ENCODE measurements at places on chromosomes 12 and 14. TPM values are rescaled to one million over a fixed set of nuclear protein-coding genes. Genes with fewer than 3 reads are reported as not detected.

- H3K27me3 ChIP-seq = no peaks in the 10 kb centered on the region
- peaks cover 44% of the 10 kb centered on the region for H3K36me3 ChIP-seq
- H3K4me1 ChIP-seq = no peaks in the 10 kb centered on the region
Observed at GRCh38 chr14:77707355-77707723, 484 bp downstream of the ALKBH1 start.

GRCh38 chr12:9634177-9634803 is 26.6 kb upstream of the KLRB1 start:
- no peak overlapping the region for H3K4me3 ChIP-seq
- H3K27me3 ChIP-seq = no peaks in the 10 kb centered on the region
- no peak for DNase-seq
- no peak overlapping the region for H3K27ac ChIP-seq
- H3K4me1 ChIP-seq = no peaks in the 10 kb centered on the region

The GLI1 gene
- total RNA-seq = 25.8 TPM

The SLC7A8 gene
- total RNA-seq = 77.9 TPM

DNA sequence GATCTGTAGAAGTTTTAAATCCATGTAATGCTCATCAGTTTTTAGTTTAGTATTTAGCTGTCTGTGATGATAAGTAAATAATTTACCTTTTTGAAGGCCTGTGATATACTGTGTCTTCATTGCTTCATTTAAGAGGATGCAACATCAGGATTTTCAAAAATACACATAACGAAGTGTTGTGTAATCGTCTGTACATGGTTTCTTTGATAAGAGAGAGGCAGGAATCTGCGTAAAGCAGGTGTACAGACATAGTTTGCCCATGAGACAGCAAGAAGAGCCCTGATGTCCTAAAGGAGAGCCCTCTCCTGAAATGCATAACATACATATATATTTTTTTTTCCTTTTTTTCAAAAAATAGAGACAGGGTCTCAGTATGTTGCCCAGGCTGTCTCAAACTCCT is 44.8 kb downstream of the RASSF3 start:
- H3K27ac ChIP-seq = no peak overlapping the region
- H3K27me3 ChIP-seq = no peaks in the 10 kb centered on the region
- 0 out of 2 replicates have a peak, but pooled peaks cover 2% of the 10 kb centered on the region for H3K36me3 ChIP-seq
- DNase-seq = no peak
- H3K4me1 ChIP-seq = no peaks in the 10 kb centered on the region
- H3K4me3 ChIP-seq = no peak overlapping the region

GRCh38 chr12:9947674-9948073 is 15.5 kb upstream of the CLEC2A start:
- no peak for DNase-seq
- H3K27me3 ChIP-seq = no peaks in the 10 kb centered on the region
- H3K4me3 ChIP-seq = no peak overlapping the region
- no peaks in the 10 kb centered on the region for H3K4me1 ChIP-seq

DNA sequence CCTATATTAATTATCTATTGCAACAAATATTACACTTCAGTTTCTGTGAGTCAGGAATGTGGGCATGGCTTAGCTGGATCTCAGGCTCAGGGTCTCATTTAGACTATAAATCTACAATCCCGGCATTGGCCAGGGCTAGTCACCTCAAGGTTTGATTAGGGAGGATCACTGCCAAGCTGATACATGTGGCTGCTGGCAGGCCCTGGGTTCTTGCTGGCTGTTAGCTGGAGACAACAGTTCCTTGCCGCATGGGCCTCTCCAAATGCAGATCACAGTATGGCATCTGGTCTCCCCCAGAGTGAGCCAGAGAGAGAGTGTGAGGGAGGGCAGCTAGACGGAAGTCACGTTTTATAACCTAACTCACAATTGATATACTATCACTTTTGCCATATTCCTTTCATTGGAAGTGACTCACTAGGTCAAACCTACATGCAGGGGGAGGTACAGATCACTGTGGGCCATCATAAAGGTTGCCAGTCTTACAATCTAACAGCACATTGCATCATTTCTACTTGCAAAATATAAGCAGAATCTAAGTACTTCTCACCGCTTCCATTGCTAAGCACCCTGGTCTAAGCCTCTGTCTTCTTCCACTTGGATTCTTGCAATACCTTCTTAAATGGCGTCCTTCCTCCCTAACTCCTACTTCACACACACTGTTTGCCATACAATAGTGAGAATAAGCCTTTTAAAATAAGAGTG is 174.0 kb upstream of the ARHGAP5 start:
- H3K4me1 ChIP-seq = no peaks in the 10 kb centered on the region
- no peaks in the 10 kb centered on the region for H3K27me3 ChIP-seq
- H3K4me3 ChIP-seq = no peak overlapping the region
- no peaks in the 10 kb centered on the region for H3K36me3 ChIP-seq
- DNase-seq = no peak

DNA sequence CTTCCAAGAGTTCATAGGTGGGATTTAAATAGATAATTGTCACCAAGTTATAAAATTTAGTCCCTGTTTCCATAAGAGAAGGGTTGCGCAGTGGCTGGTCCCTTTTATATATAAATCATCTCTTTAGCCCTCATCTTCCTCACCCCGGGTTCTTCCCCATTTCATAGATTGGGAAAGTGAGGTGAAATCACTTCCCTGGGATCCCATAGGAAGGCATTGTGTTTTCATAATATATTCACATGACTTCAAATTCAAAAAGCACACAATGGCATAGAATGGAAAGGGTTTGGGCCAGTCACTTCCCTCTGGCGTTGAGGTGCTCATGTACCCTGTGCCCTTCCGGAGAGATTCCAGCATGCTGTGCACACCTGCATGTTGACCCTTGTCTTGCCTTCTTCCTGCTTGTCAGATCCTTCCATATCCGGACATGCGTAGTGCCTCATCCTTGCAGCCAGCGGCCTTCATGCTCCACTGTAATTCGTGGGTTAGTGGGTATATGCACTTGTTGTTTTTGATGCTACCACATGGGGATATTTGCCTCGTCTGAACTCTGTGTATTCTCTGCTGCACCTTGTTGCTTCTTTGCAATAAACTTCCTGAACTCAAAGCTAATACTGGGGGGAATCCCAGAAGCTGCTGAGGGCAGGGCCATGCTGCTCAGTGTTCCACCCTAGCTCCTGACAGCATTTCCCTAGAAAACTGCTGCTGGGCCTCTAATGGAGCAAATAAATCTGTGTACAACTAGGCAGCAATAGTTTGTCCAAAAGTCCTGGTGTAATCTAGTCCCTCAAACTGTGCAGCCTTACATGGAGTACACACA is 59.6 kb downstream of the ANAPC7 start:
- no peaks in the 10 kb centered on the region for H3K4me1 ChIP-seq
- H3K27me3 ChIP-seq = no peaks in the 10 kb centered on the region
- no peak for DNase-seq
- no peak overlapping the region for H3K27ac ChIP-seq
- peaks cover 79% of the 10 kb centered on the region for H3K36me3 ChIP-seq

The ENDOU gene
- not detected for total RNA-seq

The CLEC4C gene
- total RNA-seq = 0.26 TPM

The RTN1 gene
- total RNA-seq = 0.92 TPM

DNA sequence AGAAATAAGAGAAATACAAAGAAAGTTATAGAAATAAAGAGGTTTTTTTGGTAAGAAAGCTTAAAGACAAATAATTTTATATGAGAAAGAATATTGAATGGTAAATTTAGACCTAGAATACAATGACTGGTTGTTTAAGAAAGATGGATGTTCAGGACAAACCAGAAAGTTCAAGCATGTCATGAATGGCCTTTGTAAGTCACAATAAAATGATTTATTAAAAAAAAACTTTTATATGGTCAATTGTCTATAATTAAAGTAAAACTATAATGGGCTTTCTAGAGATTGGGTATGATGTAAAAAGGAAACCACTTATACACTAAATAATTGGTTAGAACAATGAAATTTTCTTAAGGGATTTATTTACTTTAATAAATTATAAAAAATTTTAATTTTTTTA is 19.8 kb upstream of the CAPRIN2 start:
- no peak overlapping the region for H3K4me3 ChIP-seq
- no peak overlapping the region for H3K27ac ChIP-seq
- H3K4me1 ChIP-seq = no peaks in the 10 kb centered on the region
- H3K27me3 ChIP-seq = no peaks in the 10 kb centered on the region
- H3K36me3 ChIP-seq = peaks cover 36% of the 10 kb centered on the region

DNA sequence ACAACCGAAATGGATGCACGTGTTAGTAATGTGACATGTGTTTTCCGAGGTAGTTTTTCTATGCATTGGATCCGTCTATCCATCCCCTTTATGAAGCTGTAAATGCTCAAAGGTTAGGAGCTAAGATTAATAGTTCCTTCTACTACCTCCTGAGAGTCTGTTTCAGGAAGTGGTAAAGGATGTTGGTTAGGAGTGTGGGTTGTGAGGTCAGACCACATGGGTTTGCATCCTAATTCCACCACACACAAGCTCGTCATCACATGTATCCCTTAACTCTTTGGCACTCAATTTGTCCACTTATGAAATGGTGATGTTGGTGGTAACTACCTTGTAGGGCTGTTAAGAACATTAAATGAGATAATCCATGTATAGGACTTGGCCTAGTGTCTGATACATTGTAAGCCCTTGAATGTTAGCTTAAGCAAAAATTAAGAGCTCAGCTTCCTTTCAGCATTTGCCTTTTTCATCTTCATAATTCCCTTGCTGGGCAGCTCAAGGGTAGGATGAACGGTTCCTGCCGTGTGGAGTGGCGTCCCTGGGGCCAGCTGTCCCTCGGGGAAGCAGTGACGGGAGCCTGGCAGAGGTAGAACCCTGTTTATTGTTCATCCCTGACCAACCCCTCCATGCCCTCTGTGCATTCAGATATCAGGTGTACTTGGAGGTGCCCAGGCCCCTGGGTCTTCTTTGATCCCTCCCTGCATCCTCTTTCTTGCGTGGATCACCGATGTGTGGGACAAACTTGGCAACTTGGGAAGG is 52.3 kb downstream of the TSPAN9 start:
- no peaks in the 10 kb centered on the region for H3K27me3 ChIP-seq
- no peaks in the 10 kb centered on the region for H3K4me1 ChIP-seq
- no peaks in the 10 kb centered on the region for H3K36me3 ChIP-seq
- H3K27ac ChIP-seq = no peak overlapping the region

GRCh38 chr12:70031046-70031445 is 206.0 kb downstream of the MYRFL start:
- no peaks in the 10 kb centered on the region for H3K36me3 ChIP-seq
- H3K27me3 ChIP-seq = no peaks in the 10 kb centered on the region
- no peak overlapping the region for H3K4me3 ChIP-seq
- H3K27ac ChIP-seq = no peak overlapping the region

DNA sequence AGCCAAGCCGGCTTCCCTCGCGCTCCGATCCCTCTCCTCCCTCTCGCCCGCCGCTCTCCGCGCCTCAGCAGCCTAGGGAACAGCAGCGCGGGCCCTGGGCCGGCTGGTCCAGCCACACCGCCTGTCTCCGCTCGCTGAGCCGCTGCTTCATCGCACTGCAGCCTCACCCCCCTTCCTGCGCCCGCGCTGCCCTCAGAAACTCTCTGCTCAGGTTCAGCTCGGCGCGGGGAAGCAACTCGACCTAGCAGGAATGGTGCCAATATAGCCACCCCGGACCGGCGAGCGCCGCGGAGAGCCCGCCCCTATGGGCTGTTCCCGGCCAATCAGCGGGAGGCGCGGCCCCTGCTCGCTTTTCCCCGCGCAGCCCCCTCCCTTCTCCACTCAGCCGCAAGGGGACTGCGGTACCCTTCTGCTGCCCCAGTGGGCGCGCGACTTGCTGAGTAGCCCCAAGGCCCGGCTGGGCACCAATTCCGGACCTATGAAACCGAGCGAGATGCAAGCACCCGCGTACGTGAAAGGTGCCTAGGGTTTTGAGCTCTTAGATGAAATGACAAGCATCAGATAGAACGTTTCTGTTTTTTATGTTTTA is at the start of gene ADAMTS20:
Gene ADAMTS20, minus strand, starts transcription at position 233 of the 589 bp plus-strand sequence. CDS start 282 bp downstream, outside the sequence.
- H3K27ac ChIP-seq = no peak within 1 kb of the TSS
- no peaks in the 10 kb centered on the region for H3K27me3 ChIP-seq
- peak within 1 kb of the TSS; percentile 87 for H3K4me3 ChIP-seq
- no peaks in the 10 kb centered on the region for H3K4me1 ChIP-seq
- peaks cover 10% of the 10 kb centered on the region for H3K36me3 ChIP-seq

GRCh38 chr12:72365151-72365550 is 93.0 kb downstream of the TRHDE start:
- no peaks in the 10 kb centered on the region for H3K36me3 ChIP-seq
- H3K27me3 ChIP-seq = no peaks in the 10 kb centered on the region
- no peaks in the 10 kb centered on the region for H3K4me1 ChIP-seq
- DNase-seq = no peak
- H3K27ac ChIP-seq = no peak overlapping the region
- H3K4me3 ChIP-seq = no peak overlapping the region

DNA sequence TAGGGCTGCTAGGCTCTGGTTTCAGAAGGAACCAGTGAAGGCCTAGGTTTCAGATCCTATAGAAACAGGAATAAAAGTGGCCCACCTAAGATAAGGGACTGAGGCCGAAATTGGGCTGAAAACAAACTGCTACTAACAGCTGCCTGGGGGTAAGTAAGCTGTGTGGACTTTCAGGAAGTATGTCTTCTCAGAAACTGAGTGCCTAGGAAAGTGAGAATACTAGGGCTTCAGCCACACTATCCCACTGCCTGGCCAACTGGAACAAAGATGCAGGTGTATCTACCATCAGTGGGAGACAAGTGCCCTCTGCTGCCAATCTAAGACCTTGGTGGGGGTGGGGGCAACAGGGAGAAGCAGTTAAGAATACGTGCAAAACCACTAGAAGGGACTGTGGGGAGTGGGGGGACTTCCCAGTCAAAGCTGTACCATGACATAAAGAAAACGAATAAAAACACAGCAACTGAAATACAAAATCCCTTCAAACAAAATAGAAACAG is 82.5 kb downstream of the MED13L start:
- no peak for DNase-seq
- no peaks in the 10 kb centered on the region for H3K36me3 ChIP-seq
- no peak overlapping the region for H3K4me3 ChIP-seq
- H3K27ac ChIP-seq = no peak overlapping the region
- no peaks in the 10 kb centered on the region for H3K4me1 ChIP-seq
- no peaks in the 10 kb centered on the region for H3K27me3 ChIP-seq

GRCh38 chr14:35401422-35402265 is 2.9 kb downstream of the NFKBIA start:
- H3K4me3 ChIP-seq = no peak overlapping the region
- H3K27me3 ChIP-seq = no peaks in the 10 kb centered on the region
- peaks cover 10% of the 10 kb centered on the region for H3K4me1 ChIP-seq
- DNase-seq = no peak
- no peak overlapping the region for H3K27ac ChIP-seq

The CLEC7A gene
- total RNA-seq = not detected

DNA sequence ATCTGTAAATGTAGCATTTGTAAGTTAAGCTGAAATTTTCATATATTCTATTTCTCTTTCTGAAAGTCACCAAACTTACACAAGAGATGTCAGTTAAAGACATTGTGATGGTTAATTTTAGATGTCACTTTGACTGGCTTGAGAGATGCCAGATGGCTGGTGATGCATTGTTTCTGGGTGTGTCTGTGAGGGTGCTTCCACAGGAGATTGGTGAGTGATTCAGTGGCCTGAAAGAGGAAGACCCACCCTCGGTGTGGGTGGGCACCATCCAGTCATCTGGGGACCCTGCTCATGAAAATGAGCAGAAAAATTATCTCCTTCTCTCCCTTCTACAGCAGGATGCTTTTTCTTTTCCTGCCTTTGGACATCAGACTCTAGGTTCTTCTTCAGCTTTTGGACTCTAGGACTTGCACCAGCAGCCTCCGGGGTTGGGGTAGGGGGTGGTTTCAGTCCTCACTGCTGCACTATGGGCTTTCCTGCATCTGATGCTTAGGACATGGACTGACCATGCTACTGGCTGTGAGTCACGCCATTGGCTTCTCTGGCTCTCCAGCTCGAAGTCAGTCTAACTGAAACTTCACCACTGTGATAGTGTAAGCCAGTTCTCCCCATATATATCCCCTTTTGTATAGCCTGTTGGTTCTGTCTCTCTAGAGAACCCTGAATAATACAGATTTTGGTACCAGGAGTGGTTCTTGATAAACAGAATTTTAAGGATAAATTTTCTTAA is 20.9 kb downstream of the PDE6H start:
- no peak overlapping the region for H3K27ac ChIP-seq
- no peaks in the 10 kb centered on the region for H3K4me1 ChIP-seq
- H3K27me3 ChIP-seq = no peaks in the 10 kb centered on the region
- H3K4me3 ChIP-seq = no peak overlapping the region

Data from H9 (cell line).